ENCODE measurements at places on chromosomes 2 and 18. TPM values are rescaled to one million over a fixed set of nuclear protein-coding genes. Genes with fewer than 3 reads are reported as not detected.

DNA sequence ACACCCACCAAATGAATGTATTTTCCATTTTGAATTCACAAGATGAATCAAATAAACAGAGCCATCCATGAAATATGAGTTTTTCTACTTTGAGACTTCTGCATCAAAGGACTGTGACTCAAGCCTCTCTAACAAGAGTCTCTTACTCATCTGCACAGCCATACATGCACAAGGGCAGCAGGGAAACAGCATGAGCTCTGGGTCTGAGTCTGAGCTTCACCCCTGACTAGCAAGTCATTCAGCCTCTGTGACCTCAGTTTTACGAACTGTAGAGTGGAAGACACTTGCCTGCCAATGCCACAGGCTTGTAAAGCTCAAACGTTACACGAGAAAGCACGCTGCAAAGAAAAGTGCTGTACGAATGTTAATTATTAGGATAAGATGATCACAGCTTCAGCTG is 42.9 kb downstream of the MREG start:
- H3K27ac ChIP-seq = no peak overlapping the region
- H3K4me3 ChIP-seq = no peak overlapping the region
- peaks cover 19% of the 10 kb centered on the region for H3K36me3 ChIP-seq
- DNase-seq = no peak

GRCh38 chr2:96319396-96319795 is 5.7 kb upstream of the ITPRIPL1 start:
- no peaks in the 10 kb centered on the region for H3K4me1 ChIP-seq
- peaks cover 17% of the 10 kb centered on the region for H3K27me3 ChIP-seq
- no peak overlapping the region for H3K27ac ChIP-seq
- no peak for DNase-seq

DNA sequence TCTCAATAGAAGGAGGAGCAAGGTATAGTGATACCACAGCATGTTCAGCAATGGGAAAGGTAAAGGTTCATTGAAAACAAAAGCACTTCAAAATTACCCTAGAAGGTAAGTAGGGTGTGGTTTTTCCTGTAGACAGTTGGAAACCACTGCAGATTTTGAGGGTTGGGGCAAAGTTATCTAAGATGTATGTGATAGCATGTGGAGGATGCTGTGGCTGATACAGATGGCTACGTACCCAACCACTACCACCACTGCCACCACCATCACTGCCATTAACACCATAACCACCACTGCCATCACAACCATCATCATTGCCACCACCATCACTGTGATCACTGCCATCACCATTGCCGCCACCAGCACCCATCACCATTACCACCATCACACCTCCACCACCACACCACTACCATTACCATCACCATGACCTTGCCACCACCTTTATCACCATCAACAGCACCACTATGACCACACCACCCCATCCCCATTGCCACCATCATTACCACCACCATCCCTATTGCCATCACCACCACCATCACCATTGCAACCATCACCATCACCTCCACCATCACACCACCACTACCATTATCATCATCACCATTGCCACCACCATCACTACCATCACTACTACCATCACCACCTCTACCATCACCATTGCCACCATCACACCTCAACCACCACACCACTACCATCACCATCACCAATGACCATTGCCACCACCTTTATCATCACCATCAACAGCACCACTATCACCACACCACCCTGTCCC is 3.7 kb downstream of the TMSB10 start:
- peaks cover 21% of the 10 kb centered on the region for H3K36me3 ChIP-seq
- no peak overlapping the region for H3K4me3 ChIP-seq
- H3K27ac ChIP-seq = no peak overlapping the region
- H3K27me3 ChIP-seq = peaks cover under 1% of the 10 kb centered on the region

- H3K27ac ChIP-seq = no peak overlapping the region
- H3K27me3 ChIP-seq = no peaks in the 10 kb centered on the region
- H3K36me3 ChIP-seq = no peaks in the 10 kb centered on the region
Measured at GRCh38 chr18:36668349-36668748, 160.5 kb downstream of the TPGS2 start.

DNA sequence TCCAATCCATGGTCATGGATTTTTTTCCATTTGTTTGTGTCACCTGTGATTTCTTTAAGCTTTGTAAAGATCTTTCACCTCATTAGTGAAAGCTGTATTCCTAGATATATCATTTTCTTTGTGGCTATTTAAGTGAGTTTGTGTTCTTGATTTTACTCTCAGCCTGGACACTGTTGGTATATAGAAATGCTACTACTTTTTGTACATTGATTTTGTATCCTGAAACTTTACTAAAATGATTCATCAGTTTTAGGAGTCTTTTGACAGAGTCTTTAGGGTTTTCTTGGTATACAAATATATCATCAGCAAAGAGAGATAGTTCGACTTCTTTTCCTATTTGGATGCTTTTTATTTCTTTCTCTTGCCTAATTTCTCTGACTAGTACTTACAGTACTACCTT is 12.3 kb downstream of the GKN2 start:
- no peaks in the 10 kb centered on the region for H3K27me3 ChIP-seq
- no peak overlapping the region for H3K4me3 ChIP-seq
- H3K4me1 ChIP-seq = no peaks in the 10 kb centered on the region

DNA sequence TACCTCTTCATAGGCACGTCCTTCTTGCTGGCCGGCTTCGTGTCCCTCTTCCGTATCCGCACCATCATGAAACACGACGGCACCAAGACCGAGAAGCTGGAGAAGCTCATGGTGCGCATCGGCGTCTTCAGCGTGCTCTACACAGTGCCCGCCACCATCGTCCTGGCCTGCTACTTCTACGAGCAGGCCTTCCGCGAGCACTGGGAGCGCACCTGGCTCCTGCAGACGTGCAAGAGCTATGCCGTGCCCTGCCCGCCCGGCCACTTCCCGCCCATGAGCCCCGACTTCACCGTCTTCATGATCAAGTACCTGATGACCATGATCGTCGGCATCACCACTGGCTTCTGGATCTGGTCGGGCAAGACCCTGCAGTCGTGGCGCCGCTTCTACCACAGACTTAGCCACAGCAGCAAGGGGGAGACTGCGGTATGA is 2.3 kb downstream of the FZD7 start:
- H3K27me3 ChIP-seq = no peaks in the 10 kb centered on the region
- peaks cover 12% of the 10 kb centered on the region for H3K36me3 ChIP-seq
- H3K4me1 ChIP-seq = peaks cover 3% of the 10 kb centered on the region
- no peak overlapping the region for H3K4me3 ChIP-seq

DNA sequence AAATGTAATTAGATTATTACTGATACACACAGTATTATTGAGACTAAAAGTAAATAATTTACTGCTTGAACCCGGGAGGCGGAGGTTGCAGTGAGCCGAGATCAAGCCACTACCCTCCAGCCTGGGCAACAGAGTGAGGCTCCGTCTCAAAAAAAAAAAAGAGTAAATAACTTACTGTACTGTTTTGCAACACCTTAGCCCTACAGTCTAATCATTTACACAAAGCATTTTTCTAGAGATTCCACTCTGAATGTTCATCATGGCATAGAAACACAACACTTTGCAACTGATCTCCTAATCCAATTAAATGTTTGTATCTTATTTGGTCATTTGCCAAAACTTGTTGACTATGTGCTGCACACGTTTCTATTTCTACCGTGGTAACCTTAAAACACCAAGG is 23.4 kb upstream of the RMP24 start:
- no peaks in the 10 kb centered on the region for H3K4me1 ChIP-seq
- H3K27me3 ChIP-seq = no peaks in the 10 kb centered on the region
- no peak overlapping the region for H3K27ac ChIP-seq
- H3K4me3 ChIP-seq = peak overlapping the region; percentile 80

DNA sequence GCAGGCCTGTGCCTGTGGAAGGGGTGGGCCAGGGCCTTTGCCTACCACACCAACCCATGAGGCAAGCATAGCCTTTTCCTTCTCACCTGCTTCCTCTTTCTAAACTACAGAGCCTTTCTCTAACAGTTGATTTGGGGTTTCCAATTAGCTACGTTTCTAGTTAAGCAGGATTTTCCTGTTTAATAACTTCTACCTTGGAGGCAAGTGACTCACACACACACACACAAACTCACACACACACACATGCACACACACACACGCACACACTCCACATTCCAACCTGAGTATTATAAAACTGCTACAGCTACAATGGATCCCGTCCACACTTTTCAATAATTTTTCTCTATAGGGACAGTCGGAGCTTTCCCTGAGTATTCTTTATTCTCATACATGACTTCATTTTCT is 84.9 kb downstream of the SOX11 start:
- H3K27me3 ChIP-seq = no peaks in the 10 kb centered on the region
- no peaks in the 10 kb centered on the region for H3K4me1 ChIP-seq
- H3K4me3 ChIP-seq = no peak overlapping the region
- H3K36me3 ChIP-seq = no peaks in the 10 kb centered on the region
- no peak overlapping the region for H3K27ac ChIP-seq

DNA sequence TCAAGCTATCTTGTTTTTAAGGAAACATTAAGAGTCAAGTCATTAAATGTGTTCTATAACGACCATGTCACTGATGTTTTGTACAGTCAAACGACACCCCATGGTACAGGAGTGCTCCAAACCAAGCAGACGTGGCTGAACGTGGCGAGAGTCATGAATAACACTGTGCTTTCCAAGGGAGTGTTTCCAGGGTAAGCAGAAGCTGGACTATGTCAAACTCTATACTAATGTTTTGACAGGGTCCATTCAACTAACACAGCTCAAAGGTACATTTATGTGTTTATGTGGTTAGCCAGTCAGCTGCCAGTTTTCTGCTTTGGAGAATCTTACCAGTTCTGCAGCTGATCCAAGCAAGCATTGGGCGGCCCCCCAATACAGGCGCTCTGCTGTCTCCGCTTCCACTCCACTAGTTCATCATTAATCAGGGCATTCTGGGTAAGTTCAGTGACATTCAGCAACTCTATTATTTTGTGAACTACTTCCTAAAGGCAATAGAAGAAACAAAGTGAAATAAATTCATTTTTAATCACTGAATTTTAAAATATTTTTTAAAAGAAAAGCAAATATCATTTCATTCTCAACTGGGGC is 16.4 kb downstream of the STAT1 start:
- no peak overlapping the region for H3K4me3 ChIP-seq
- no peaks in the 10 kb centered on the region for H3K4me1 ChIP-seq
- H3K27me3 ChIP-seq = no peaks in the 10 kb centered on the region
- no peak overlapping the region for H3K27ac ChIP-seq
- no peak for DNase-seq

DNA sequence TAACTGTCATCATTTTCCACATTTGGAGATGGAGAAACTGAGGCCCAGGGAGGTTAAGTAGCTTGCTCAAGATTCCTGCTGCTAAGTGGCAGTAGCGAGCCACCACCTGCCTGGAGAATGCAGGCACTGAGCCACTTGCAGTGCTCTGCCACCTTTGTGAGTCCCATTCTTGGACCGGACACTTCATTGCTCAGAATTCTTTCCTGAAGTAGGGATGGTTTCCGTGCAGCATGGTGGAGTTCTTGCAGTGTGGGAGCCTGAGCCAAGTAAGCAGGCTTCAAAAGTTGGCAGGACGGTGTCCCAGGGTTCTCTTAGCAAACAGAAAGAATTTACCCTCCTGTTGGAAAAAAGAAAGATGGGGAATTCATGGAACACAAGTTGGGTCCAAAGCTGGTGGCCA is 115.0 kb upstream of the MMADHC start:
- H3K4me3 ChIP-seq = no peak overlapping the region
- no peaks in the 10 kb centered on the region for H3K36me3 ChIP-seq
- H3K4me1 ChIP-seq = no peaks in the 10 kb centered on the region
- no peaks in the 10 kb centered on the region for H3K27me3 ChIP-seq
- H3K27ac ChIP-seq = no peak overlapping the region
- no peak for DNase-seq

- peaks cover 3% of the 10 kb centered on the region for H3K4me1 ChIP-seq
Measured at GRCh38 chr18:45690975-45691815, 32.8 kb upstream of the SLC14A1 start.

GRCh38 chr2:224157655-224158054 is 118.6 kb upstream of the SERPINE2 start:
- no peaks in the 10 kb centered on the region for H3K36me3 ChIP-seq
- H3K27ac ChIP-seq = no peak overlapping the region
- no peak for DNase-seq
- H3K27me3 ChIP-seq = no peaks in the 10 kb centered on the region
- H3K4me1 ChIP-seq = no peaks in the 10 kb centered on the region

GRCh38 chr18:53948991-53949390 is 275.5 kb downstream of the MBD2 start:
- H3K36me3 ChIP-seq = peaks cover 9% of the 10 kb centered on the region
- H3K27me3 ChIP-seq = no peaks in the 10 kb centered on the region
- H3K4me1 ChIP-seq = no peaks in the 10 kb centered on the region
- no peak for DNase-seq
- no peak overlapping the region for H3K4me3 ChIP-seq

DNA sequence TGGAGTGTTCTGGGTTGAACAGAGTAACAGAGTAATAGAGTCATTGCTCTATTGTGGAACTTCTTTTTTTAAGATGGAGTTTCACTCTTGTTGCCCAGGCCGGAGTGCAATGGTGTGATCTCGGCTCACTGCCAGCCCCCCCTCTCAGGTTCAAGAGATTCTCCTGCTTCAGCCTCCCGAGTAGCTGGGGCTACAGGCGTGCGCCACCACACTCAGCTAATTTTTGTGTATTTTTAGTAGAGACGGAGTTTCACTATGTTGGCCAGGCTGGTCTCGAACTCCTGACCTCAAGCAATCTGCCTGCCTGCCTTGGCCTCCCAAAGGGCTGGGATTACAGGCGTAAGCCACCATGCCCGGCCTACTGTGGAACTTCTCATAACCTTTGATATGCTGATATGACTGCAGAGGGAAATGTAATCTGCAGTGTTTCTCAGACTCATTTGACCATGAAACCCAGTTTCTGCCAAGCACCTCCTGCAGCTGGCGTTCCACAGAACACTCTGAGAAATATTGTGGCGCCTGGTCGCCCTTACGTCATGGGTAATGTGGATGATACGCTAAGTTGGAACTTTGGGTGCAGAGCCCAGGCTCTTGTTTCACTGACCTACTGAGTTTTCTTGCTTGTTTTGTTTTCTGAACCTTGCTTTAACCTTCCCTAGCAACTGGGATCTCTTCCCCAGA is 213.8 kb downstream of the BCL2 start:
- H3K27me3 ChIP-seq = no peaks in the 10 kb centered on the region
- no peaks in the 10 kb centered on the region for H3K4me1 ChIP-seq
- H3K4me3 ChIP-seq = no peak overlapping the region
- DNase-seq = no peak

DNA sequence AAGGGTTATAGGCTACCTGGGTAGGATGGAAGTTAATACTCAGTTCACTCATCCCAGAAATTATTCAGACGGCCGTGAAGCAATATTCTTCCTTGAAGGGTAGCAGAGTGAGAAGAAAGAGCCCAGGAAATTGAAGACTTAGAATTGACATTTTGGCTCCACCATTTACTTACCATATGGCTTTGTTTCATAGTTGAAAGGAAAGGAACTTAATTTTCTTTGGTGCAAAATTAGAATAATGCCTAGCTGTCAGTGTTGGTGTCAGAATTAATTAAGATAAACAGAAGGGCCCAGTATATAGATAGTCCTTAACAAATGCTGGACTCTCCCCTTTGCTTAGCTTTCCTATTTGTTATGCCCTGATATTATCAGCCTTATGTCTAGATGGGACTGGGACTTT is 263.2 kb downstream of the KCNJ3 start:
- H3K27ac ChIP-seq = no peak overlapping the region
- no peaks in the 10 kb centered on the region for H3K4me1 ChIP-seq
- no peaks in the 10 kb centered on the region for H3K36me3 ChIP-seq
- no peaks in the 10 kb centered on the region for H3K27me3 ChIP-seq

GRCh38 chr2:242054406-242054805 is 184.9 kb downstream of the RTP5 start:
- peaks cover 7% of the 10 kb centered on the region for H3K27me3 ChIP-seq
- no peak overlapping the region for H3K27ac ChIP-seq
- no peak overlapping the region for H3K4me3 ChIP-seq
- DNase-seq = peak; percentile 4
- H3K4me1 ChIP-seq = no peaks in the 10 kb centered on the region

Gene CTIF
- total RNA-seq = 14.4 TPM

Gene DSEL
- 5.3 TPM for total RNA-seq

Gene ATP5MC3
- 334 TPM for total RNA-seq

Gene TDRD15
- not detected for total RNA-seq

Gene PIKFYVE
- 27.2 TPM for total RNA-seq
